Activated CD4-positive, alpha-beta T cell treated with anti-CD3 and anti-CD28 coated beads, Interleukin-2, amount 50 U/mL, for 24 hours (primary cell): ENCODE measurements at places on chromosomes 11 and 22.

GRCh38 chr11:45945397-45945999 is 23.0 kb downstream of the LARGE2 start:
- DNase-seq: no peak

DNA sequence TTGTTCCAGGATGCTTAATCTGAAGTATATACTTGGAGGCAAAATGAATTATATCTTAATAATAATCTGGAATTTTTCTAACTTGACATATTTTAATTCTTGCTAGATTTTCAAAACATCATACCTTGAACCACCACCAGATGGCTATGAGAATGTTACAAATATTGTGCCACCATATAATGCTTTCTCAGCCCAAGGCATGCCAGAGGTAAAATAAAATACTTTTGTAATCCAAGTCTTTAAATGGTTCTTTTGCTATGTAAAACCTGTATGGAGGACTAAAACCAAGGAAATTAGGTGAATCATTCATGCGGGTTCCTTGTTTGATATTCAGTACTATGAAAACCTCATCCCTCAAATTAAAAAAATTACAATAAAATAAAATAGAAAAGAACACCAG is 14.4 kb downstream of the NAALAD2 start:
- no peak for DNase-seq

DNA sequence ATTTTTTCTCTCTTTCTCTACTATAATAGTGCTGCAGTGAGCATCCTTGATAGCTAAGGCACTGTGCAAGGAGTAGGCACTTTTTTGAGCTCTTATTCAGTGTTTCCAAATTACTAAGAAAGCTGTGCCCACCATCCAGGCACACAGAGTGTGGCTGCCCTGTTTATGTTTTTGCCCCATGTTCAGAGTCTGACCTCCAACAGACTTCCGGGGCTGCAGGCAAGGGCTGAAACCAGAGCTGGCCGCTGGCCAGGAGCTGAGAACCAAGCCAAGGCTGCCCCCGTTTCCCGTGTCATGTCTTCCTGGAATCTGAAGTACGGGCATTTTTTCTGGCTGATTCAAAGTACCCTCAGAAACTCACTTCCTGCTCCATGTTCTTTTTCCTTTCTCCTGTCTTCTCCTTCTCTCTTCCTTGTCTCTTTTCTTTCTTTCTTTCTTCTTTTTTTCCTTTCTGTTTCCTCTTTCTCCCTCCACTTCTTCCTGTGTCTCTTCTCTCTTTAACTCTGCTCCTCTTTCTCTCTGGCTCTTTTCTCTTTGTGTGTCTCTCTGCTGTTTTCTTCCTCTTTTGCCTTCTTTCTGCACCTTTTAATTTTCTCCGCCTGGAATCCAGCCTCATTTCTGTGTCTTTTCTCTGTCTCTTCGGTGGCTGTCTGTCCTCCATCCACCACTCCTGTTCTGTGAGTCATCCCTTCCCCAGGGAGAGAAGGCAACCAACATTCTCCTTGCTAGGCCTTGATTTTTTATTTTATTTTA is 17.0 kb upstream of the KCTD14 start:
- DNase-seq: no peak

- no peak for DNase-seq
These were observed 56.1 kb downstream of the ATM start for GRCh38 chr11:108278954-108279353.

GRCh38 chr11:127844876-127845275 is 742.5 kb downstream of the ETS1 start:
- no peak for DNase-seq

GRCh38 chr11:35100013-35100383 is 39.0 kb upstream of the CD44 start:
- DNase-seq: no peak

GRCh38 chr22:20406686-20407408 is 12.9 kb downstream of the ZNF74 start:
- DNase-seq: no peak

- DNase-seq: no peak
These were observed 56.8 kb downstream of the RPL27A start for GRCh38 chr11:8739309-8739793.

- DNase-seq: no peak
These were observed 107.4 kb downstream of the MORC2 start for GRCh38 chr22:30861131-30861530.

- DNase-seq: no peak
These were observed 80.7 kb downstream of the PACS1 start for GRCh38 chr11:66150725-66151124.

- DNase-seq: no peak
These were observed 4.9 kb upstream of the P2RY6 start for GRCh38 chr11:73267122-73267846.

DNA sequence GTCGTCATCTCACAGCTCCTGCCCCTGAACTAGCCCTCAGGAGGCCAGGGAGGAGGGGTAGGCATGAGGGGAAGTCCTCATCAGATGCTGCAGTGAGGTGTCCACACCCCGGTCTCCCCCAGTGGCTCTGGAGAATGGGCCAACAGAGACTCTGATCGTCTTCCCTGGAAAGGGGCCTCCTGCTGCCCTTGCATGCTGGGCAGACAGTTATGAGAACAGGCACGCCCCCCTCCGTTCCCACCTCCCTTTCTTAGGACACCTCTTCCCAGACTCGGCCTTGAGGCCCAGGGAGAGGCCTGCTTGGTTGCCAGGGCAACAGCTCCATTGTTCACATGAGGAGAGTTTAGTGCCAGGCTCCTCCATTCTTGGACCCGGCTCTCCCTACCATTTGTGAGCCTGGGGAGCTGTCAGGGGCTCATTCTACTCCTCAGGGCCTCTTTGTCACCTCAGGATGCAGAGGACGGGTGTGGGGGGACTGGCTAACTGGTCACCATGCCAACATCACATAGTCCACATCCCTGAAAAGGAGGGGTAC is 157.7 kb downstream of the TTC17 start:
- no peak for DNase-seq

GRCh38 chr11:96259134-96259830 is 83.7 kb downstream of the MAML2 start:
- no peak for DNase-seq

- no peak for DNase-seq
These were observed 5.4 kb downstream of the DDIAS start for GRCh38 chr11:82906931-82907330.

- no peak for DNase-seq
These were observed 157.7 kb downstream of the MAML2 start for GRCh38 chr11:96185220-96185768.

GRCh38 chr11:9834291-9834690 is 170.4 kb downstream of the SWAP70 start:
- no peak for DNase-seq

DNA sequence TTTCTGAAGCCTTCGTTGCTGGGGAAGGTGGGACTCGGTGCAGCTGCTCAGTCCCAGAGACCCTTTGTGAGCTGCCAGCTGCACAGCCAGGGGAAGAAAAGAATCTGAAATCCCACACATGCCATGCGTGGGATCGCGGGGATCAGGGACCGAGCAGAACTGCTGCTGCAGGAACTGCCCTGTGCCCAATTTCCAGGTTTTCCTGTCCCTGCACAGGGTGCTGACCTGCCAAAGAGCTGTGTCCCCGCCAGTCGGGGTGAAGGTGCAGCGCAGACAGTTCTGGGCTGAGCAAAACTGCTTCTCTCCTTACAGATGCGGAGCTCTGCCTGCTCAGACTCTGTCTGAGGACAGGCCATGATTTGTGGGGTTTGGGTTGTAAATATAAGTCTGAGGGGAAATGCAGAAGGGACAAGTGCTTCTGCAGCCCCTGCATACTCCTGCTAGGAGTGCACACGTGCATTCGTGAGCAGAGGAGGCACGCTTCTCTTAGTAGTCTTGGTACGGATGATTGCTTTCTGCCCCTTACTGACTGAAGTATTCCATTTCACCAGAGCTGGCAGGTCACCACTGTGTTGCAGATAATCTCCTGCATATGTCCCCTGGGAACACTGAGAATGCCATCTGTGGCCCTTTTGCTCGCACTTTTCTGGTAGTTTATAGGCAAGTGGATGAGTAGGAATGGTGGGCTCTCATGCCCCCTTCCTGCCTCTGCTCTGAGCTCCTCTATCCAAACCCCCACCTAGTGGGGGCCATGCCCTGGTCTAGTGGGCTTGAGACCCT is 141.4 kb downstream of the PARVA start:
- no peak for DNase-seq
